Fibroblast of skin of left quadriceps (primary cell): ENCODE measurements at places on chromosomes 6 and 20.

DNA sequence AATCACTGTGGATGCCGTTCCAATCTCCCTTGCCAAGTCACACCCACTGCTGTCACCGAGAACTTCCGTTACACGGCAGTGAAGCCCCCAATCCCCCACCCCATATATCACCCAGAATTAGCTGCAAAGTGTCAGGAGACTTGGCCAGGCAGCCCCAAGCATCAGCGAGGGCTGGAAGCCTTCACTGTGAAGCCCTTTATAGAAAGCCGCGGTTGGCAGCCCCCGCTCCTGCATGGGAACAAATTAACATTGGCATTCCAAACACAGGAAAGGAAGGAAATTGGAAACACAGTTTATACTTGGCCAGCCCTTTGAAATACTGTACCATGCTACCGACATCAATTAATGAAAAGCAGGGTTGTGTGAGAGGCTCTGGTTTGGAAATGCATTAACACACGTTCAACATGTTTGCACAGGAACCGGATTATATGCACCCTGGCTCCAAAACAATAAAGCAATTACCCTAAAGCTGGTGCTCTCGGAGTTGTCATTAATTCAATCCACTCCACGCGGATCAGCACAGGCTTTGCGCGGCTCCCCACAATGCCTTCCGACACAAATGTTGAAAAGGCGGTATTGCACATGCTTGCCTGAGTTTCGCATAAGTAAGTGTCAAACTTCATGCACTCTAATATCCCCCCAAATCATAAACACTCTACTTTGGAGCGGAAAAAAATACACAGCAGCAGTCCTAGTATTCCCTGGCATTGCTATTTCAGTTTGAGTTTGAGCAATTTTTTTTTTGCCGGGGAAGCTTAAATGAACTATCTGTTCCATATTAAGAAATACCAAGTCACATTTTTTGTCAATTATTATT, 7.1 kb downstream of the BMP7 start:
- no peak for DNase-seq

DNA sequence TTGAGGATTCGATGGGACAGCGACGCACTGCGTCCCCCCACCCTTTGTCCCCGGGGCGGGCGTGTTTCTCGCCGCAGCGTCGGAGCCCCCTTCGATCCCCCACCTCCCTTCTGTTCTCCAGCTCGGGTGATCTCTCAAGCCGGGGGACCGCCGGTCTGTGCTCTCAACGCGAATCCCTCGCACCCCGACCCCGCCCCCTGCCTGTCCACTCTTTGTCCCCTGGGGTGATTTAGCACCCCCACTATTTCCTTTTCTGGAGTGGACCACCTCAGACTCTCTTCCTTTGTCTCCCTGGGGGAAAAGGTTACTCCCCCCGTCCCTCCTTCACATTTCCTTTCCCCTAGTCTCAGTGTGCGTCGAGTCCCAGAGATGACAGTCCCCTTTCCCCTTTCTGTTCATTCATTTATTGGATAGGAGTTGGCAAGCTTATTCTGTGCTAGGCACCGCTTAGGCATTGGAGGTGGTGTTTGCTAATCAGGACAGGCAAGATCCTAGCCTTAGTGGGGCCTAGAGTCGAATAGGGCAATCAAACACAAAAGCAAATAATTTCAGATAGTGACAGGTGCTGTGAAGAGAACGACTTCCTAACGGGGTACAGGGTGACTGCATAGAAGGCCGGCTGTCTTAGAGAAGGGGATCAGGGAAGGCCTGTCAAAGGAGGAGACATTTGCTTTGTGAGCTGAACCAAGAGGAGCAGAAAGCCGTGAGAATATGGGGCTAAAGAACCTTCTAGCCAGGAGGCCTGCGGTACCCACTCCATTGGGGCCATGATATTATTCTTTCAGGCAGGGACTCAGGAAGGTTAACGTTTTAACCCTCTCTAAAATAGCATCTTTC, 741 bp downstream of the PTPN1 start:
- no peak for DNase-seq

- DNase-seq, result no peak
Measured at GRCh38 chr20:17571153-17571527, 1.3 kb downstream of the DSTN start.

GRCh38 chr6:90435207-90435899, 138.7 kb upstream of the BACH2 start:
- no peak for DNase-seq

GRCh38 chr6:105839266-105839665, 246.9 kb upstream of the PRDM1 start:
- DNase-seq, result peak; percentile 59

GRCh38 chr6:159943101-159943632, 25.7 kb upstream of the IGF2R start:
- DNase-seq, result no peak

DNA sequence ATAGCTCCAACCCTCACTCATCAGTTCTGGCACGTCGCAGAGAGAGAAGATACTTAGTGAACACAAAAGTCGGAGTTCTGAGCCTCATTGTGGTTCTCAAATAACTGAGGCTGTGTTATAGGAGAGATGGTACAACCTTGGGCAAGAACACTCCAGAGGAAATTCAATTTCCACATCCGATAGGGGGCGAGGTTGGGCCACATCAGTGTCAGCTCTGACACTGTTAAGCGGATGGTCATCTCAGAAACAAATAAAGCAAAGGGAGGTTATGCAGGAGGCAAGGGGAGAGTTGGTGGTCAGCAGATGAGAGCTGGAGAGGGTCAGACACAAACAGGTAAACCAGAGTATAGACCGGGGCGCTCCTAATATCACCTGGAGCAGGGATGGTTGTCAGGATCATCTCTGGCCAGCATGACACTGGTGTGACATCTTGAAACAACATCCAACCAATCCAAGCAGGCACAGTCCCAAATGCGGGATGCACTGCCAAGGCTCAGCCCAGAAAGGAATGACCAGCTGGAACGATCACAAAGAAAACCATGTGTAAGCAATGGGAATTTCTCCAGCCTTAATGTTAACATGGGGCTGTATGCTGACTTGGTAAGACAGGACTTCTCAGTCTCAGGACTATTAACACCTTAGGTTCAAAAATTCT, 331.8 kb downstream of the HACE1 start:
- no peak for DNase-seq
